ENCODE measurements at places on chromosomes 3 and 15.

- no peak for DNase-seq
These were observed 21.7 kb downstream of the GOLIM4 start for GRCh38 chr3:168073842-168074605.

- no peak for DNase-seq
These were observed 15.4 kb upstream of the ZNF774 start for GRCh38 chr15:90336705-90337141.

GRCh38 chr3:123869165-123869564, 15.0 kb downstream of the MYLK start:
- no peak for DNase-seq

GRCh38 chr3:159418571-159419526, 569.8 kb upstream of the IL12A start:
- DNase-seq, result no peak
